CD4-positive, alpha-beta memory T cell (primary cell): ENCODE measurements at places on chromosomes 7 and 10. TPM values are rescaled to one million over a fixed set of nuclear protein-coding genes. Genes with fewer than 3 reads are reported as not detected.

DNA sequence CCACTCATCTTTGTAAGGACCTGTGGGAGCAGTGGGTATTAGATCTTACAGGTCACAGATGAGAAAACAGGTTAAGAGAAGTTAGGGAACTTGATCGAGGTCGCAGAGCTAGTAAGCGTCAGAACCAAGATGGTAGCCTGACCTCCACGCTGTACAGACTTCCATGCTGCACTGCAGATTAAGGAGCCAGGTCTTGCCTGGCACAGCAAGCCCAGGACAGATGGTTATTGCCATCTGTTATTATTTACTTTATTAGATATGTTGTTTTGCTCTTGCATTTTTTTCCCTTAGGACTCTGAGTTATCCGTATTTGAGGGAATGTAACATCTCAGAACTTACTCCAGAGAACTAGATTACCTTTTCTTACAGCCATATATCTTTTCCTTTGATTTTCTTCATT, 147.2 kb downstream of the NSUN6 start:
- no peaks in the 10 kb centered on the region for H3K36me3 ChIP-seq
- H3K4me3 ChIP-seq: no peak overlapping the region
- H3K4me1 ChIP-seq: no peaks in the 10 kb centered on the region
- H3K27me3 ChIP-seq: no peaks in the 10 kb centered on the region

- H3K4me3 ChIP-seq: no peak overlapping the region
- H3K4me1 ChIP-seq: no peaks in the 10 kb centered on the region
- H3K27ac ChIP-seq: no peak overlapping the region
- no peaks in the 10 kb centered on the region for H3K27me3 ChIP-seq
- DNase-seq: no peak
These were observed 82.8 kb upstream of the VIPR2 start for GRCh38 chr7:159227433-159227832.

The AKR1D1 gene
- not detected for polyA plus RNA-seq

- H3K27ac ChIP-seq: peak overlapping the region; percentile 8
- H3K36me3 ChIP-seq: no peaks in the 10 kb centered on the region
- no peak overlapping the region for H3K4me3 ChIP-seq
These were observed 8.9 kb upstream of the TRIM8 start for GRCh38 chr10:102635377-102635776.

GRCh38 chr7:76231071-76231470, 29.4 kb downstream of the SRRM3 start:
- H3K27ac ChIP-seq: no peak overlapping the region
- peaks cover 5% of the 10 kb centered on the region for H3K4me1 ChIP-seq
- H3K36me3 ChIP-seq: no peaks in the 10 kb centered on the region
- no peak for DNase-seq
- H3K4me3 ChIP-seq: no peak overlapping the region

GRCh38 chr7:106752367-106752766, 91.4 kb upstream of the CCDC71L start:
- H3K4me1 ChIP-seq: no peaks in the 10 kb centered on the region
- no peak overlapping the region for H3K27ac ChIP-seq
- H3K27me3 ChIP-seq: no peaks in the 10 kb centered on the region
- H3K4me3 ChIP-seq: no peak overlapping the region
- no peaks in the 10 kb centered on the region for H3K36me3 ChIP-seq

The FZD8 gene
- not detected for polyA plus RNA-seq

GRCh38 chr7:105672801-105673200, 91.5 kb upstream of the EFCAB10 start:
- DNase-seq: no peak
- H3K27me3 ChIP-seq: no peaks in the 10 kb centered on the region
- H3K27ac ChIP-seq: no peak overlapping the region
- H3K36me3 ChIP-seq: no peaks in the 10 kb centered on the region

DNA sequence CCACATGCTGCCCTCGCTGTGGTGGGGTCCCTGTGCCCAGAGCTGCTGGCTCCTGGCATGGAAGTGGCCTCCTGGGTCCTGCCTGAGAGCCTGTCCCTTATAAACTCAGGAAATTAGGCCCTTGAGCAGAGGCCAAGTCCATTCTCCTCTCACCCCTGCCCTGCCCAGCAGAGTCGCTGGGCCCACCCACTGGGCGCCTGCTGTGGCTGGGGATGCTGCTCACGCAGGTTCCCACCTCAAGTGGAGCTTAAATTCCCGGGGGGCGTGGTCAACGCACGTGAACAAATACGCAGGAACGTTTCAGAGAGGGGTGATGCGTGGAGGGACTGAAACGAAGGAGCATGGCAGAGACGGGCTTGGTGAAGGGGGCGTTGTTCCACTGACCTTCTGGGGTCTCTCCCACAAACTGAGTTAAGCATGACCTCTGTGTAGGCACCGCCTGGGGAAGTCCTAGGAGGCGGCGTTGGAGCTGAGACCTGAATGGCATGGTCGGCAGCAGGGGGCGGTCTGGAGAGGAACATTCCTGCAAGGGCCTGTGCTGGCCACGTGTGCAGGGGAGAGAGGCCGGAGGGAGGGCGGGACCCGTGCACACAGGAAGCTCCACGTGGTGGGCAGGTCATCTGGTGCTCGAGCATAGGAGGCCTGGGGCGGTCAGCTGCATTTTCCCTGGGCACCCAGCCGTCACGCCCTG, 27.9 kb downstream of the FAM20C start:
- H3K27me3 ChIP-seq: no peaks in the 10 kb centered on the region
- no peaks in the 10 kb centered on the region for H3K4me1 ChIP-seq
- no peak for DNase-seq
- no peaks in the 10 kb centered on the region for H3K36me3 ChIP-seq

DNA sequence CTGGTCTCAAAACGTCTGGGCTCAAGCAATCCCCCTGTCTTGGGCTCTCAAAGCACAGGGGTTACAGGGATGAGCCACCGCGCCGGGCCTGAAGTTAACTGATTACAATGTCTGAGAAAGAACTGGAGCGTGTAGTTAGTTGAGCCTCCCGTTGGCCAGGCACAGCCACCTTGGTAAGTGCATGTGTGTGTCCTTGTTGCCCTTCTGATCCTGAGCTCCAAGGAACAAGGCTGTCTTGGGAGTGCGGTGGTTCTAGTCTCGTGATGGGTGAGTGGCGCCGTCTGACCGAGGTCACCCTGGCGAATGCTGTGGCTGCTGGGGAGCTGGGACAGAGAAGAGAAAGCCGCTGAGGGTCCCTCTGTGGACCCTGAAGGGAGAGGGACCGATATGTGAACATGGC, 50.5 kb downstream of the PITRM1 start:
- no peaks in the 10 kb centered on the region for H3K27me3 ChIP-seq
- H3K27ac ChIP-seq: no peak overlapping the region
- H3K4me3 ChIP-seq: no peak overlapping the region
- H3K4me1 ChIP-seq: no peaks in the 10 kb centered on the region
- H3K36me3 ChIP-seq: peaks cover 25% of the 10 kb centered on the region
- DNase-seq: no peak

- peaks cover 3% of the 10 kb centered on the region for H3K27me3 ChIP-seq
- H3K27ac ChIP-seq: no peak overlapping the region
- no peaks in the 10 kb centered on the region for H3K4me1 ChIP-seq
- no peak for DNase-seq
These were observed 15.3 kb upstream of the ADAMTS14 start for GRCh38 chr10:70657041-70657440.

The CYP2C9 gene
- not detected for polyA plus RNA-seq

DNA sequence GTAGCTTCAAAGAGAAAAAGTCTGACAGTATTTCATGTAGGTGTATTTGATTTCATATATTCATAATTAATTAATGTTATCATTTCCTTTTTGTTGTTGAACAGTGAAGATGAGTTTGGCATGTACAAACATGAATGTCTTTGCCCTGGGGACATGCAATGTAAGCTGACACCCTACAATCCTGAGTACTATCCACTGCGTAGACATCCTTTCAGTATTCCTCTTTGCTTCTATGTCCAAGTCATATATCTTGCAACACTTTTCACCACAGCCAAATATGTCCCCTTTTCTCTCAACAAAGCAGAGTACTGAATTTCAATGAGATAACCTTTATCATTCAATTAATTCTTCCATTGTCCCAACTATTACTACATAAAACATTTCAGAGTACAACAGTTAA, 93.6 kb downstream of the GPR37 start:
- no peak overlapping the region for H3K4me3 ChIP-seq

DNA sequence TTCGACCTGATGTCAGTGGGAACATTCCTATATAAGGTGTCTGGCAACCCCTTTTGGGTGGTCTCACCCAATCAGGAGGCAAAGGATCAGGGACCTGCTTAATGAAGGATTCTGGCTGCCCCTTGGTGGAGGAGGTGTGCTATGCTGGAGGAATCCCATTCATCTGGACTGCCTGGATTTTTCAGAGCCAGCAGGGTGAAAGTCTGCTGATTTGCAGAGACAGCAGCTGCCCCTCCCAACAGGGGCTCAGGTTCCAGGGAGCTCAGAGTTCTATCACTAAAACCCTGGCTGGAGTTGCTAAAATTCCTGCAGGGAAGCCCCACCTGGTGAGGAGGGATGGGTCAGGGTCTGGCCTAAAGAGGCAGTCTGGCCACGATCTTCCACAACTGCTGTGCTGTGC, 398.5 kb upstream of the CNTNAP2 start:
- H3K27me3 ChIP-seq: no peaks in the 10 kb centered on the region
- no peaks in the 10 kb centered on the region for H3K4me1 ChIP-seq
- H3K36me3 ChIP-seq: no peaks in the 10 kb centered on the region
- H3K4me3 ChIP-seq: no peak overlapping the region
- no peak for DNase-seq

DNA sequence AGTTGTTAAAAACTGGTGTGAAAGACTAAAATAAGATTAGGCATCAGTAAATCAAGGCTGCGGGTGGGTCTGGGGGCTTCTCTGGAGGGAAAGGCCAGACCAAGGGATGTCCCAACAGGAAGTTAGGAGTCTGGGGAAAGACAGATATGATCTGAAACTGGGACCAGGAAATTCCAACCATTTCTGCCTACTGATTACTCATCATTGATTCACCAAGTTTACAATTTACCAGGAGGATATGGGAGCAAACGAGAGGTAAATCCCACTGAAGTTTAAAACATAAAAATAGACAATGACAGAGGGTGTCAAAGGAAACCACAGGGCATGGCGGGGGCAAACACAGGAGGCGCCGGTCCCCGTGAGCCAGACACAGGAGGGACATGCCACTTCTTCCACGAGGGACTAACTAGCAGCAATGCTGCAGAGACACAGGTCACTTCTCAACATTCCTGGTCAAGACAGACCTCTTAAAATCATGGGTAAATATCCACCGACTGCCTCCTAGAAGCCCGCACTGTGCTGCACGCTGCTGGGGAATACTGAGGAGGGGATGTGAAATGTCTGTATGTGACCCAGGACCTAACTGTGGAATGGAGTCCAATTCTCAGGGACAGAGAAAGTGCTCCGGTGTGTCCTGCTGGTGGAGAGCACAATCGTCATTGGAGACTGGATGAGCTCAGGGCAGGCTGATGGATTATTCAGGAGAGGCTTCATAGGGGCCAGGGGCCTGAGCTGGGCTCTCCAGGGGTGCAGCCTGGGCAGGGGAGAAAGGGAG, 153.4 kb upstream of the KLF14 start:
- no peak overlapping the region for H3K4me3 ChIP-seq
- H3K36me3 ChIP-seq: peaks cover 58% of the 10 kb centered on the region
- H3K27me3 ChIP-seq: no peaks in the 10 kb centered on the region

DNA sequence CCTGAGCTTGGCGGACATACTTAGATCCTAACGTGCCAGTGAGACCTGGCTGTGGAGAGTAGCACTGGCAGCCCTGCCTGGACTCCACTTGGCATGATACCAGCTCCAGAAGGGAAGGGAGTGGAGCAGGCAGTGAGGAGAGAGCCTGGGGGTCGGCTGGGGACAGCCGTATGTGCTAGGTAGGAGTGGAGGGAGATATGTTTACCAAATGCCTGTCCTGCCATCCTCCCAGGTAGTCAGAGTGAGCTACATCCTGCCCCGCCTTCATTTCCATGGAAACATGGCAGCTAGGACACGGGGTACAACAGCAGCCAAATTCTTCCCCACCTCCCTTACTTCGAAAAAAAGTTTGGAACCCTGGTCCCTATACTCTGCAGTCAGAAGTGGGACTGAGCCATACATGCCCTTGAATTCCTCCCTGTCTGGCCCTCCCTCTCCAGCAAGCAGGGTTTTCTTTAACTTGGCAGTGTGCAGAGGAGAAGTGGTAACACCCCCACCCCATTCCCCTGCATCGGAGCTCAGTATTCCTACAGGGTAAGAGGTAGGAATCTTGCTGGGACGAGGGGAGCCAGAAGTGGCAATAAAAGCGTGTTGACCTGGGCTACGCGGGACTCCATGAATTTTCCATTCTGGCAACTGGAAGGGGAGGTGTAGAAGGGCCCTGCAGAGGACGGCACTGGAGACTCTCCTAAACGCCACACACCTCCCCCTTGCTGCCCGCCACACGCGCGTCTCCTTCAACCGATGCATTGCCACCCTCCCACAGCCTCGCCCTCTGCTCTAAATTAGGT, 20.0 kb upstream of the SMO start:
- no peaks in the 10 kb centered on the region for H3K27me3 ChIP-seq
- no peak overlapping the region for H3K27ac ChIP-seq
- DNase-seq: no peak
- H3K4me1 ChIP-seq: peaks cover 9% of the 10 kb centered on the region
- H3K36me3 ChIP-seq: no peaks in the 10 kb centered on the region

- no peaks in the 10 kb centered on the region for H3K36me3 ChIP-seq
- no peak overlapping the region for H3K27ac ChIP-seq
- DNase-seq: no peak
- no peaks in the 10 kb centered on the region for H3K27me3 ChIP-seq
- H3K4me3 ChIP-seq: no peak overlapping the region
- no peaks in the 10 kb centered on the region for H3K4me1 ChIP-seq
These were observed 670.1 kb downstream of the REEP3 start for GRCh38 chr10:64191286-64191685.

The KIAA1549 gene
- 0.02 TPM for polyA plus RNA-seq

DNA sequence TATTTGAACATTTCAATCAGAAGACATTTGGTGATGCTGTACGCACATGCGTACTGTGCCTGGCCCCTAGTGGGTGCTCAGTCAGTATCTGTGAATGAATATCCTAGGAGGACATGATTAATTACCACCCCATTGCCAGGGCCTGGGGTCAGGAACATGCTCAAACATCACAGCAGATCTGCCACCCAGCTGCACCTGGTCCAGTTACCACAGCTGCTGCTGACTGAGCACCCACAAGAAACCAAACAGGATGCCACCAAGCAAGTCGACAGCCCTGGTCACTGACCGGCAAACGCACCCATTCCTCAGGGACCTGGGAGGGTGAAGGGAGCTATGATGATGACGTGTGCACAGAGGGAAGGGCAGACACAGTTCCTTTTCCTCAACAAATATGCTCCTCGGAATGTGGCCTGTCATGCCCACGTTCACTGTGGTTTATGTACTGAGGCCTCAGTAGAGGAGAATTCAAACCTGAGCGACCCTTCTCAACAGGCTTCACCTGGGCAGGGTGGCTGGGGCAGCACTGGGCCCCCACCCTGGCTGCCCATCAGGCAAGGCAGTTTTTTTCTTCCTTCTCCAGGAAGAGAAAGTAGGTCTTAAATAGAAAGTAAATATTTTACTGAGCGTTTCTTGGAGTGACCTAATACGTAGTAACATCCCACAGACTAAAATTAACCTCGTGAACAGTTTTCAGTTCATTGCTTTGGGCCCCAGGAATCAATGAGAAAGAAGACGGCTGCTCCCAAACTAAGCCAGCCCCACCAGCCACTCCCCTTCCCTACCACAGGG, 13.4 kb downstream of the CTBP2 start:
- no peak overlapping the region for H3K4me3 ChIP-seq
- H3K36me3 ChIP-seq: no peaks in the 10 kb centered on the region
- DNase-seq: no peak
- no peak overlapping the region for H3K27ac ChIP-seq

- DNase-seq: no peak
- H3K4me3 ChIP-seq: no peak overlapping the region
- no peaks in the 10 kb centered on the region for H3K27me3 ChIP-seq
- no peaks in the 10 kb centered on the region for H3K36me3 ChIP-seq
- no peaks in the 10 kb centered on the region for H3K4me1 ChIP-seq
These were observed 499.1 kb downstream of the KCNMA1 start for GRCh38 chr10:77138541-77138940.
